ENCODE measurements at places on chromosomes 11 and 22.

GRCh38 chr11:34358728-34359547, 1.1 kb upstream of the ABTB2 start:
- peak overlapping the region; percentile 51 for H3K4me3 ChIP-seq
- peak overlapping the region; percentile 66 for H3K27ac ChIP-seq
- peaks cover 28% of the 10 kb centered on the region for H3K4me1 ChIP-seq
- peak; percentile 87 for DNase-seq

- H3K36me3 ChIP-seq, result peaks cover 13% of the 10 kb centered on the region
- no peak overlapping the region for H3K27ac ChIP-seq
- H3K4me3 ChIP-seq, result no peak overlapping the region
Measured at GRCh38 chr11:17786824-17787525, 52.4 kb downstream of the KCNC1 start.

- H3K27ac ChIP-seq, result no peak overlapping the region
- no peaks in the 10 kb centered on the region for H3K4me1 ChIP-seq
- DNase-seq, result no peak
- H3K27me3 ChIP-seq, result peaks cover 23% of the 10 kb centered on the region
- H3K4me3 ChIP-seq, result no peak overlapping the region
Measured at GRCh38 chr11:118216621-118217481, 8.0 kb downstream of the JAML start.

GRCh38 chr22:42270176-42270509, 310 bp downstream of the TCF20 start:
- peak overlapping the region; percentile 47 for H3K27ac ChIP-seq
- H3K36me3 ChIP-seq, result peaks cover 7% of the 10 kb centered on the region
- H3K4me3 ChIP-seq, result peak overlapping the region; percentile 71
- H3K27me3 ChIP-seq, result no peaks in the 10 kb centered on the region
- peak; percentile 54 for DNase-seq

DNA sequence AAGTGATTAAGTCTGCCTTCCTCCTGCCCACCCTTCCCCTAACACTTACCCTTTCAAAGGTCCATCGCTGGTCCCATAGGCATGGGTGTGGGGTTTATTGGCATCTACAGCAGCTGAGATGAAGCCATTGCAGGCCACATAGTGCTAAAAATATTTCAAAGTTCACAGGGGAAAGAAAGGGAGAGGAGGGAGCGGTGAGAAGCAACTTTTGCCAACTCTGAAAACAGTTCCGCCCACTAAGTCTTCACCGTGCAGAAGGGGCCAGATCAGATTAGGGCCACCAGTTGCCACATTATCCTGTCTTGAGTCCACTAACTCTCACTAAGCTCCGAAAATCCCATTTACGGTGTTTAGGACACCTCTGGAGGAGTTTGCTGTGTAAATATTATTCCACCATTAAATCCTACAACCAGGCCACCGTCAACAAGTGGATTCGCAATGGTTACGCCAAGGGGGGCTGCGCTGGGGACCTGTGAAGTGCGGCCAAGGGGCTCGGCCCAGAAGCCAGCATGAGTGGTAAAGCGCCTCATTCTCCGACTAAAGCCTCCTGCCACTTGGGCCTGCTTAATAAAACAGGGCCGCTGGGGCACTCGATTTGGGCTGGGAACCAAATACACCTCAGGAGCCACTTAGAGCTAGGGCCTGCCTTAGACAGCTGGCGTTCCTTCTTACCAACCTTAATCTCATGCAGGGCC, 534.9 kb downstream of the MIAT start:
- H3K36me3 ChIP-seq, result no peaks in the 10 kb centered on the region
- no peak overlapping the region for H3K27ac ChIP-seq
- H3K4me3 ChIP-seq, result no peak overlapping the region
- DNase-seq, result no peak
- peaks cover 8% of the 10 kb centered on the region for H3K4me1 ChIP-seq
- H3K27me3 ChIP-seq, result no peaks in the 10 kb centered on the region

- no peaks in the 10 kb centered on the region for H3K36me3 ChIP-seq
- H3K27me3 ChIP-seq, result no peaks in the 10 kb centered on the region
- H3K4me3 ChIP-seq, result peak overlapping the region; percentile 40
- H3K27ac ChIP-seq, result no peak overlapping the region
- DNase-seq, result no peak
Measured at GRCh38 chr22:35837101-35837727, 119.5 kb downstream of the APOL5 start.

GRCh38 chr11:65208785-65209710, 27.3 kb downstream of the CAPN1 start:
- no peak overlapping the region for H3K4me3 ChIP-seq
- no peak overlapping the region for H3K27ac ChIP-seq
- peaks cover 89% of the 10 kb centered on the region for H3K36me3 ChIP-seq
- no peak for DNase-seq
- H3K27me3 ChIP-seq, result no peaks in the 10 kb centered on the region
- peaks cover 10% of the 10 kb centered on the region for H3K4me1 ChIP-seq

Data from spinal cord (tissue), 10 donors.